ENCODE measurements at places on chromosomes 16 and 17. TPM values are rescaled to one million over a fixed set of nuclear protein-coding genes. Genes with fewer than 3 reads are reported as not detected.

The ACAP1 gene
- 27.0 TPM for total RNA-seq

The NUFIP2 gene
- 47.1 TPM for total RNA-seq

The SLC25A11 gene
- 34.8 TPM for total RNA-seq

The TAX1BP3 gene
- 146 TPM for total RNA-seq

The SUMO2 gene
- total RNA-seq, result 242 TPM

The STX1B gene
- 0.17 TPM for total RNA-seq

The MFSD6L gene
- 0.68 TPM for total RNA-seq

The SLC5A2 gene
- 0.85 TPM for total RNA-seq

The CACNG4 gene
- 5.4 TPM for total RNA-seq

The ABCA9 gene
- total RNA-seq, result 24.7 TPM

The MYH2 gene
- total RNA-seq, result not detected

The ACSM5 gene
- total RNA-seq, result 0.40 TPM

The IGF2BP1 gene
- 14.9 TPM for total RNA-seq

The IRF8 gene
- 36.2 TPM for total RNA-seq

The CHST4 gene
- total RNA-seq, result 0.43 TPM

The KRT40 gene
- not detected for total RNA-seq

The QRICH2 gene
- total RNA-seq, result 2.3 TPM

The TEPSIN gene
- 48.7 TPM for total RNA-seq

The CTRL gene
- not detected for total RNA-seq

The MEIOC gene
- not detected for total RNA-seq

The MEOX1 gene
- total RNA-seq, result 1.2 TPM

The OTOP3 gene
- total RNA-seq, result not detected

The TP53TG3 gene
- total RNA-seq, result not detected

The HOXB1 gene
- not detected for total RNA-seq

The HS3ST3A1 gene
- 3.8 TPM for total RNA-seq

The ATXN1L gene
- 25.7 TPM for total RNA-seq

The RHBDF1 gene
- 31.4 TPM for total RNA-seq

The KRTAP1-1 gene
- total RNA-seq, result not detected

The AGRP gene
- total RNA-seq, result 1.4 TPM

The FSCN2 gene
- 2.1 TPM for total RNA-seq

The PIMREG gene
- 0.58 TPM for total RNA-seq

The CRHR1 gene
- not detected for total RNA-seq

The BAIAP3 gene
- total RNA-seq, result 15.9 TPM

The TMEM256 gene
- total RNA-seq, result 78.7 TPM

The TERB1 gene
- total RNA-seq, result not detected

The RTN4RL1 gene
- total RNA-seq, result 7.3 TPM

The NOS2 gene
- 1.2 TPM for total RNA-seq

The PPL gene
- 89.0 TPM for total RNA-seq

The CCL18 gene
- total RNA-seq, result 8.7 TPM

The ABCC3 gene
- 46.4 TPM for total RNA-seq

The TPPP3 gene
- 183 TPM for total RNA-seq

The NXPH3 gene
- 1.7 TPM for total RNA-seq

The PGS1 gene
- 90.6 TPM for total RNA-seq

The TMEM231 gene
- 49.8 TPM for total RNA-seq

The CFAP52 gene
- 27.1 TPM for total RNA-seq

The IL34 gene
- 13.0 TPM for total RNA-seq

The ATF7IP2 gene
- total RNA-seq, result 17.4 TPM

The SLC38A8 gene
- not detected for total RNA-seq

The KRT14 gene
- not detected for total RNA-seq

The SEPTIN12 gene
- total RNA-seq, result not detected

The TBC1D3G gene
- total RNA-seq, result not detected

The KIF19 gene
- 12.7 TPM for total RNA-seq
